NB4 (cell line): ENCODE measurements at places on chromosomes 5 and 9.

GRCh38 chr5:22354956-22355355 lies 498.2 kb downstream of the CDH12 start:
- no peak for DNase-seq

GRCh38 chr5:17077440-17078233 lies 139.8 kb upstream of the BASP1 start:
- no peak for DNase-seq

DNA sequence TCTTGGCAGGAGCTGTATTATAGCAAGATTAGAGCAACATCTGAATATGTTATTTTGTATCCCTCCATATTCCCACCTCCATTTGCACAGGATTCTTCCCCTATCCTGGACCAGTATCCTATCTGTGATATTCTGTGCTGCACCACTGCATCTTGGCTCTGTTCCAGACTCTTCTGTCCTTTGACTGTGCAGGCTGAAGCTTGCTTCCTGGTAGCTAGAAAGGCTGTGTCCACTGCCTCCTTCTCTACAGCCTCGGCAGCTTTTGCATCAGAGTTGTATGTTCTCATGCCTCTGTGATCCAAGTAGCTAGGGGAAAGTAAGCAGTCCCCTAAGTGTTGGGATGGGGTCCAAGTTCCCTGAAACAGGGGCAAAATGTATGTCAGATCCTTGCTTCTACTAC lies 104.1 kb downstream of the GAS1 start:
- DNase-seq = no peak

DNA sequence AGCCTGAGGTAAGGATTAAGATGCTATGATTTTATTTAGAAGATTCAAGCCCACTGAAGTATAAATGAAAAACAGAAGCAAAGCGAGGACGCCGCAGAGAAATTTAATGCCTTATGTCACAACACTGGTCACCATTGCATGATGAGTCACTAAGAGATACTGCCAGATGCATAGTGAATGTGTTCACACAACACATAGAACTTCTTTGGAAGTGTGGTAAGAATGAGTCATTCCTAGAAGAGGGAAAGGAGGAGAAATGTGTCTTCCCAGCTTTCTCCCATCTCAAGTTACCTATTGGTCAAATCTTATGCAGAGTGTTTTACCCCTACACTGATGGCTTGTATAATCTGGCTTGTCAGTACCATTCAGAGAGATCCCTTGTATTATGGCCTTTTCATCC lies 465.3 kb upstream of the ARRDC3 start:
- DNase-seq = peak; percentile 7

- no peak for DNase-seq
Observed at GRCh38 chr9:127021664-127022363, 100.6 kb downstream of the ANGPTL2 start.

DNA sequence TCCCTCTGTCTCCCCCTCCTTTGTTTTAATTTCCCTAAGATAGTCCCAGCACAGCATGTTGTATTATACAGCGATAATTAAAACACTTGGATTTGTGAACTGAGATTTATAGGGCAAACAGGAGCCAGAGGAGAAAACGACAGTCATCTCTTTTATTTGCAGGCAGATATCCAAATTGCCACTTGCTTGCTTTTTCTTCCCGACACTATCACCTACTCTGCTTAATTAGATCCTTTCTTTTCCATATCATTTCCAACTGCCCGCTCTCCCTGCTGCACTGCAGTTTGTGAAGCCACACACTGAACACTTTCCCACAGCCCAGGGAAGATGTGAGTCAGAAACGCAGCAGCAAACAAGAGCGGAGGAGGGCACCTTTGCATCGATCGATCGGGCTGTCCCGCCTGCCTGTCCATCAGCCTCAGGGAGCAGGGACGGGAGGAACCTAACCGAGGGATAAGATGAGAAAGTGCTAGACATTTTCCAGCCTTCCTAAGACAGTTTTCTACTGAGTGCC lies 35.8 kb upstream of the SPRY4 start:
- DNase-seq = no peak

GRCh38 chr5:113675166-113675565 lies 161.7 kb downstream of the YTHDC2 start:
- no peak for DNase-seq

DNA sequence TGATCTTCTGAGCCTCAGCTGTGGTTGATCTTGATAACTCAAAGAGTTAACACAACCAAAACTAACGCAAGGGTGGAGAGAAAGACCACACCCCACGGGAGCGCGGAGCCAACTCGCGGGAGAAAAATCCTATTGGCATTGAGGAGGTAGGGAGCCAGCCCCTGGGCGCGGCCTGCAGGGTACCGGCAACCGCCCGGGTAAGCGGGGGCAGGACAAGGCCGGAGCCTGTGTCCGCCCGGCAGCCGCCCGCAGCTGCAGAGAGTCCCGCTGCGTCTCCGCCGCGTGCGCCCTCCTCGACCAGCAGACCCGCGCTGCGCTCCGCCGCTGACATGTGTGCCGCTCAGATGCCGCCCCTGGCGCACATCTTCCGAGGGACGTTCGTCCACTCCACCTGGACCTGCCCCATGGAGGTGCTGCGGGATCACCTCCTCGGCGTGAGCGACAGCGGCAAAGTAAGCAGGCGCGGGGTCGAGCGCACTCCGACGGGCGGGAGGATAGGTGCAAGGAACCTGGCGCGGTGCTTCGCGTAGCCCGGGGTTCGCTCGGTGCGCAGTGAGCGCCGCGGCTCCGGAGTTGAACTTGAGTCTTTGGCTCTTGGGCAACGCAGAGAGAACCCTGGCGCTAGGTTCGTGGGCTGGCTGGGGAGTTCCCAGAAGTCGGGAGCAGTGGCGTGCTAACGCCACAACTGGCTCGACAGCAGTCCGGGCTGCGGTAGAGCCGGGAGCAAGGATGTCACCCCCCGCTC lies at the start of gene GDA:
TSS of gene GDA (plus strand) at position 210 of the 745 bp plus-strand sequence. CDS start at position 330, 120 bp downstream.
- DNase-seq = no peak

DNA sequence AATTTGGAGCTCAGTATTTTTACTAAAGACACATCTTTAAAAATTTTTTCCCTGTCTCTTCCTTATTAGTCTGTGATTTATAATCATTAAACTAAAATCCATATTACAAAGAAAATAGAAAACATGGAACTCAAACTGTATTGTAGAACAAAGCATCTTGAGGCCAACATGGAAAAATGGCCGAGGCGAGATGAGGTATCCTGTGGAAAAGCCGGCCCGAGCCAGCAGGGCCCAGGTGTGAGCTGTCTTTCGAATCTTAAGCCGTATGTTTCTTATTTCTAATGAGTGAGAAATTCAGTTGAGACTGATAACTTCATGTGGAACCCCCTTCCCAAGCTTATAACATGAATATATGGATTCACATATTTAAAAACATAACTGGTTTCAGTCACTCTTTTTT lies 170.4 kb upstream of the OTULINL start:
- DNase-seq = no peak

- DNase-seq = peak; percentile 77
Observed at GRCh38 chr5:114412510-114413171, 50.8 kb downstream of the KCNN2 start.

- DNase-seq = no peak
Observed at GRCh38 chr5:56840597-56840996, 25.2 kb downstream of the MAP3K1 start.

DNA sequence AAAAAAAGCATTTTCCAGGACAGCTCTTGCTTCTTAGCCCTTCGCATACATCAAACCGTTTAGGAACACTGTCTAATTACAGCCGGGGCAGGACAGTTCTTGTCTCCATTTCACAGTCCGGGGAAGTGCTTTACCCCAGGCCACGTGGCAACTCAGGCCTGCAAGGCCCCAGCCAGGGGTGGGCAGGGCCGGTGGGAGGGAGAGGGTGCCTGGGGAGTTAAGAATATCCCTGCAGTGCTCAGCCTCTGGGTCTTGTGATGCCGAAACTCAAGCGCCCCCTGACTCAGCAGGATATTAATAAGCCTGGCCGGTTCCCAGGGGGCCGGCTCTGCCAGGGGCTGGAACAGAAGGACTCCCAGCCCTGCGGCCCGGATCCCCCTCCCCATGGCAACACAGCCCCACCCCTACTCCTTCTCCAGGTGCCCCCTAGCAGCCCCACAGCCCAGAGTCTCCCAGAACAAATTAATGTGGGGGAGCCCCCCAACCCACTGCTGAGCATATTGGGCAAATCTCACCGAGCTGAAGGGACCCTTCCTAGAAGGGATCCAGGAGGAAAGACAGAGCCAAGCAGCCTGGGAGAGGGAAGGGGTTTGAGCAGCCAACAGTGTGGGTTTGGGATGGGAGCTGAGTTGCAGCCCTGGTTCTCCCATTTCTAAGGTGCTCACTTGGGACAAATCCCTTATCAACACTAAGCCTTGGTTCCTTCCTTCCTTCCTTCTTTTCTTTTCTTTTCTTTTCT lies 45.3 kb downstream of the PLPP7 start:
- DNase-seq = no peak

DNA sequence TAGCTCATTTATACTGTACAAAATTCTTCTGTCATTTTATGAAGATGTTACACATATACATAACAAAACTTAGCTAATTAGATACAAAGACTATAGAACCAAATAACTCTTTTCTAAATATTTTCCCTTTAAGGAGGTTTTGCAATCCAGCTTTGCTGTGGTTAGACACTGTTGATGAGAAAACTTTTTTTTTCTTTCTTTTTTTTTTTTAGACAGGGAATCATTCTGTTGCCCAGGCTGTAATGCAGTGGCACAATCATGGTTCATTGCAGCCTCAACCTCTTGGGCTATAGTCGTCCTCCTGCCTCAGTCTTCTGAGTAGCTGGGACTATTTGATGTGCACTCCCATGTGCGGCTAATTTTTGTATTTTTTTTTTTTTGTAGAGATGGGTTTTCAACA lies 38.5 kb upstream of the CDKN2B start:
- DNase-seq = no peak

- DNase-seq = no peak
Observed at GRCh38 chr9:88391236-88391635, 3.0 kb downstream of the SPIN1 start.

- DNase-seq = no peak
Observed at GRCh38 chr9:117095081-117095480, 319.8 kb downstream of the ASTN2 start.

GRCh38 chr5:128534726-128535125 lies 3.3 kb downstream of the FBN2 start:
- DNase-seq = no peak
